Nephron progenitor cell (in vitro differentiated cells): ENCODE measurements at places on chromosomes 4 and X.

- DNase-seq: no peak
Observed at GRCh38 chr4:6582889-6583490, 8.0 kb downstream of the MAN2B2 start.

GRCh38 chr4:143091862-143092261, 92.9 kb upstream of the USP38 start:
- DNase-seq: no peak

GRCh38 chr4:122663814-122664610, 43.1 kb upstream of the IL21 start:
- DNase-seq: no peak

DNA sequence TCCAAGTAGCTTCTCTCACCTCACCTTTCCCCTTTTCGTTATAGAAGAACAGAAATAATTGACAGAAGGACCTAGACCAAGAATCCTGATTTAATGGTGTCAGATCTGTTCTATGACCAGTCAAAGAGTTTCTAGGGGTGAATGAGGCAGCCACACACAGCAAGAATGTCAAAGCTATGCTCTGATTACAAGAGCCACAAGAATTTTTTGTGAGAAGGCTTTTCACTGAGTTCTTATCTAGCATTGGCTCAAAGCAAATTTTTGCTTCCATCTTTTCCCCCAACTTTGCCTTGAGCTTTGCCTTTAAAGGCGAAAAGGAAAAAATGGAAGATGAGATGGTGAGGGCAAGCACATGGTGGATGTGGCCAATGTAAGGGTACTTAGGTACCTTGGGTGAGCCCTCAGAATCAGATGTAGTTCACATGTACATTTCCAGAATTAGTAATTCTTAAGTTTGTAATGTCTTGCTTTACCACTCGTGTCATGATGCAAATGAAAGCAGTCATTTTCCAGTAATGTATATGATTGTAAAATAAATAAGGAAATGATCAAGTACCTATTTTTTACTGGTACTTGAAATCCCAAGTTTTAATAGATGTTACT, 23.5 kb downstream of the FMR1 start:
- no peak for DNase-seq

DNA sequence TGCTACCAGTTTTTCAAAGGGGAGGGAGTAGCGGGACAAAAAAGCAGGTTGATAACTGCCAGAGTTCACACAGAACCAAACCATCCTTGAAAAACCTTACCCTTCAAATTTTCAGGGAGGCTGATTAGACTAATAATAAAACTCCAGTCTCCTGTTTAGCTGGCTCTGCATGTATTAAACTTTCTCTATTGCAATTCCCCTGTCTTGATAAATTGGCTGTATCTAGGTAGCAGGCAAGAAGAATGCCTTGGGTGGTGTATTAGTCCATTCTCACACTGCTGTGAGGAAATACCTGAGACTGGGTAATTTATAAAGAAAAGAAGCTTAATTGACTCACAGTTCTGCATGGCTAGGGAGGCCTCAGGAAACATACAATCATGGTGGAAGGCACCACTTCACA, 18.1 kb upstream of the PLP1 start:
- no peak for DNase-seq

DNA sequence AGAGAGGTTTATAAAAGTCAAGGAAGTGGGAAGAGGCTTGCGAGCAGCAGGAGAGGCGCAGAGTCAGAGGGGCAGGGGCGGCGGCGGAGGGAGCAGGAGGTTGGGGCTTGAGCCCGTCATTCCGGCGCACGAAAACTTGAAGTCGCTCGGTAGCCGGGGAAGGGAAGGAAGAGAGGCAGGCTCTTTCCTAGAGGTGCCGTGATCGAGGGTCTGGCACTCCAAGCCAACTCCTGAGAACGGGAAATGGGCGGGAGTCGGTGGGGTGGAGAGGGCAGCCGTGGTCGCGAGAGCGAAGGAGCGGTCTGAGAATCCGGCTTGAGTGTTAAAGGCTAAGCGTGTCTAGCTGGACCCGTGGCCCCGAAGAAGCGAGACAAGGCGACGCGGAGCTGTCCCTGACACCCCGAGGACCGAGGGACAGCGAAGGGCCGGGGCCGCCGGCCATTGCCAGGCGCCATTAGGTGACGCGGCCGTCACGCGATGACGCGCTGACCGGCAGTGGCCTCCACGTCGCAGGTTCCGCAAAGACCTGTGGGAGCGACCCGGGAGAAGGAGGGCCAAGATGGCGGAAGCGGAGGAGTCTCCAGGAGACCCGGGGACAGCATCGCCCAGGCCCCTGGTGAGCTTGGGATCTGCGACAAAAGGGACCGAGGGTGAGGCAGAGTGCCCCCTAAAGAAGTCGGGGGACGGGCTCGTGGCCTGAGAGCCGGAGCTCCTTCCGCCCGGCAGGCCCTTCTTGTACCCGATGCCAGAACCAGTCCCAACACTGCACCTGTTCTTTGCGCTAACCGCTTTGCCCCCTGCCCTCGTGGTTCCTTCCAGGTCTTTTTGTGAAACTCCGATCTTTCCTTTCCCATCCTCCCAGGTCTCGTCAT, at the start of gene YIPF6:
Gene YIPF6 (plus strand): TSS at position 544 of the 872 bp plus-strand sequence. CDS start 16 bp downstream, at position 560.
- peak; percentile 68 for DNase-seq

DNA sequence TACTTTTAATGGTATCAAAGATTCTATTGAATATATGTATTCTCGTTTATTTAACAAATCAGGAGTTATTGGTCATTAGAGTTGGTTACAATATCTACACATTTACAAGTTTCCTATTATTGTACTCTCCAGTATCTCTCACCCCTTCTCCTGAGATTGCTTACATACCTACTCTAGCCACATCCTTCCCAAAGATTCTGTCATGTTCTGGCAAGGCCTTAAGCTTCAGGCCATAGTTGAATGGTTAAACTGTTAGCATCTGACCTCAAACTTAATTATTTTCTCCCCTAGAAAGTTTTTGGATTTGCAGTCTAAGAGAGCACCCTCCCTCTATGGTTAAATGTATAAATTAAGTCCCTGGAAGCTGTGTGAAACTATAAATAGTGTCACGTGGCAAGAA, 784.2 kb downstream of the GLUD2 start:
- DNase-seq: no peak

DNA sequence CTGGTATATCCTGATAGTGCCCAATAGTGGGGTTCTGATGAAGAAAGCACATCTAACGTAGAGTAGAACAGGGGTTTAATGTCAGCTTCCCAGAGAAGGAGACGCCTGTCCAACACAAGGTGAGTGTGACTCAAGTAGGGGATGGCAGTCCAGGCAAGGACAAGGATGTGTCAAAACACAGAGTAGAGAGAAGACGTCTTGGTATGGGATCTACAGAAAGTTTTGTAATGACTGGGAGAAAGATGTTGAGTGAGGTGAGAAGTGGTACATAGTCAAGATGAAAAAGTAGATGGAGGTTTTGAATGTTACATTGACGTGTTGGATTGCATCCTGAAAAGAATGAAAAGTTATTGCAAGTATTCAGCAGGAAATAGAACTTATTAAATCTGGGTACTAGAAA, 124.4 kb downstream of the TMA16 start:
- DNase-seq: no peak

- DNase-seq: no peak
Observed at GRCh38 chr4:21858971-21859370, 89.6 kb downstream of the KCNIP4 start.

DNA sequence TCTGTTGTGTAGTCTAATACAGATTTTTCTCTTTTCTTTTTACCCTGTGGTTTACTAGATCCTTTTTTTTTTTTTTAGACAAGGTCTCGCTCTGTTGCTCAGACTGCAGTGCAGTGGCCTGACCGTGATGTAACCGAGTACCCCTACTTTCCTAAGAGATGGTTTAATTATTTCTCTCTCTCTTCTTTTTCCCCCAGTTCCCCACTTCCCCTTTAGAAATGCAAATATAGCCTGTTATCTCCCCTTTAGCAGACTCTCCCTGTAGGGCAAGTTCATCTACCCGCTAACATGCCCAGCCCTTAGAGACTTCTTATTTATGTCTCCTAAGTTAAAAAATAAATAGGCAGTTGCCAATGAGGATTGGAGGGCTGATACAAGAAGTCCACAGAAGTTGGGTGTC, 4.5 kb downstream of the SNX25 start:
- no peak for DNase-seq

GRCh38 chr4:61202638-61203435, 2.7 kb downstream of the ADGRL3 start:
- DNase-seq: peak; percentile 42

GRCh38 chrX:150577174-150577573, 8.8 kb downstream of the MTM1 start:
- no peak for DNase-seq

GRCh38 chrX:151153086-151153485, 23.3 kb upstream of the GPR50 start:
- DNase-seq: peak; percentile 39

GRCh38 chr4:142265536-142265935, 580.6 kb downstream of the INPP4B start:
- no peak for DNase-seq

DNA sequence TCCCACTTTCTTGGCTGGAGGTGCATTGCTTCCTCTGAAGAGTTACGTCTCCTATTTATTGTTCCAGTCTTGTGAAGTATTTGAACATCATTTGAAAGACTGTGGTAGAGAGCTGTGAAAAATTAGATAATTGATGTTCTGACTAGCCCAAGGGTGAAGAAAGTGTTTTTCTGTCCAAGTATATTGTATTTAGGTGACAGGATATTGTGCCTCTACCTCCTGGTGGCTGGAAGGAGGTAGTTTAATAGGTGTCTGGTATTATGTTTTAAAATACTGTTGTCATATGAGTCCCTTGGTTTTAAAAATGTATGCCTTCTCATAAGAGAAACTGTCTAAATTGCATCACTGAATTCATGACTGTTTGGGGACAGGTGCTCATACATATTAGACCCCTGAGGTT, 226.0 kb downstream of the SPRY1 start:
- DNase-seq: no peak

DNA sequence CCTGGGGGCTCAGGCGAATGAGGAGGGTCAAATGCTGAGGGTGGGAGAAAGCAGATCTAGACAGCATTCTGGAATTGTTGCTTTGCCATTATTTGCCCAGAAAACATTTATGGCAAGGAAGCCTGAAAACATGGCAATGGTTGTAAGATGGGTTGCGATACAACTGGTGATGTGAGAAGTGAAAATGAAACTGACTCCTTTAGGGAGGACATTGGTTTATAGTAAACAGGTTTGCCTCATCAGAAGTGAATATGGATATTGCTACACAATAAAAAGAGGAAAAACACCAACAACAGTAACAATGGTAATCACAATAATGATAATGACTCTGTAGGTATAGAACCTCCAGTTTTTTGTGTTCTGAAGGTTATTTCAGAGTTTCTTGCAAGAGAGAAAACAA, 107.0 kb upstream of the TBC1D9 start:
- no peak for DNase-seq

- no peak for DNase-seq
Observed at GRCh38 chrX:16834806-16835205, 35.4 kb downstream of the RBBP7 start.

GRCh38 chrX:39731330-39731667, 366.5 kb downstream of the BCOR start:
- no peak for DNase-seq
